AG09309 (cell line): ENCODE measurements at places on chromosomes 1 and 21.

GRCh38 chr1:64098846-64099582 is 104.4 kb upstream of the UBE2U start:
- DNase-seq = no peak

- DNase-seq = no peak
Measured at GRCh38 chr1:20462397-20462796, 23.6 kb downstream of the CAMK2N1 start.

- no peak for DNase-seq
Measured at GRCh38 chr1:38026592-38027200, 14.2 kb downstream of the UTP11 start.

- no peak for DNase-seq
Measured at GRCh38 chr1:2384941-2385481, 6.3 kb downstream of the MORN1 start.

DNA sequence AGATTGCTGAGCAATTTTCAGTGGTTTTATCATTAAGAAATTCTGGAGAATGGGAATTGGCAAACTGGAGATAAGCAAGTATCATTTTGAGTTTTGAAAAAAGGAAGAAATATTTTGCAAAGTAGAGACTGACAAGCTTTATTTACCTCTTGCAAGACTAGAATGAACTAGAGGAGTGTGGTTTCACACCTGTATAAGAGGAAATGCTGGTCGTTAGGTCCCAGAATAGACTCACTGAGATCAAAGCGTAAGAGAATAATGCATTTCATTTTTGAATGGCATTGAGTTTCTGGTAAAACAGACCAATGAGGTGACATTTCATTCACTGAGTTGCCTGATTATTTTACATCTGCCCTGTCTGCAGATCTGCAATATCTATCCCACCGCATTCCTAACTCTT is 308.1 kb downstream of the ADGRL2 start:
- DNase-seq = no peak

DNA sequence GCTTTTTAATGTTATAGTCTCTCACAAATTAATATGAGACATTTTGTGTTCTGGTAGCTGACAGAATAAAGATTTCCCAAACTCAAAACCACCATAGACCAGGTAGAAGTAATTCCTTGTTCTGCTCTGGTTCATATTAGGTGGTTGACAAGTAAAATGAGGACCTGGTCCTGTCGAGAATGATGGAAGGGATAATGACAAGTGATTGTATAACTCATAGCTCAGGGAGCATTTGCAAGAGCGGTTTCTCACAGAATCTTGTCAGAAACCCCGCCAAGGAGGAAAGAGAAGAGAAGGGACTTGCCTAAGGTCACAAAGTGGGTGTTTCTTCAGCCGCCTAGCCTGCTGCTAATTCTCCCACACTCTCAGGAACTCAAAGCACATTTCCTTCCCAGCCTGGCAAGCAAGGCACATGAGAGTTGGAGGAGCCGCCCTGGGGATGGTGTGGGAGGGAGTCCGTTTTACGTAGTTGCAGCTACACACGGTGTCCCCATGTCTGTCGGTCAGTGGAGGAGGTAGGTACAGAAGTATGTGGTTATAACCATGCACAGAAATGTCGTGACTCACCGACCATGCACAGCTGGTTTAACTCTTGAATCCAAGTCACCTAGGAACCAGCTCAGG is 46.5 kb downstream of the SAMD13 start:
- DNase-seq = no peak

DNA sequence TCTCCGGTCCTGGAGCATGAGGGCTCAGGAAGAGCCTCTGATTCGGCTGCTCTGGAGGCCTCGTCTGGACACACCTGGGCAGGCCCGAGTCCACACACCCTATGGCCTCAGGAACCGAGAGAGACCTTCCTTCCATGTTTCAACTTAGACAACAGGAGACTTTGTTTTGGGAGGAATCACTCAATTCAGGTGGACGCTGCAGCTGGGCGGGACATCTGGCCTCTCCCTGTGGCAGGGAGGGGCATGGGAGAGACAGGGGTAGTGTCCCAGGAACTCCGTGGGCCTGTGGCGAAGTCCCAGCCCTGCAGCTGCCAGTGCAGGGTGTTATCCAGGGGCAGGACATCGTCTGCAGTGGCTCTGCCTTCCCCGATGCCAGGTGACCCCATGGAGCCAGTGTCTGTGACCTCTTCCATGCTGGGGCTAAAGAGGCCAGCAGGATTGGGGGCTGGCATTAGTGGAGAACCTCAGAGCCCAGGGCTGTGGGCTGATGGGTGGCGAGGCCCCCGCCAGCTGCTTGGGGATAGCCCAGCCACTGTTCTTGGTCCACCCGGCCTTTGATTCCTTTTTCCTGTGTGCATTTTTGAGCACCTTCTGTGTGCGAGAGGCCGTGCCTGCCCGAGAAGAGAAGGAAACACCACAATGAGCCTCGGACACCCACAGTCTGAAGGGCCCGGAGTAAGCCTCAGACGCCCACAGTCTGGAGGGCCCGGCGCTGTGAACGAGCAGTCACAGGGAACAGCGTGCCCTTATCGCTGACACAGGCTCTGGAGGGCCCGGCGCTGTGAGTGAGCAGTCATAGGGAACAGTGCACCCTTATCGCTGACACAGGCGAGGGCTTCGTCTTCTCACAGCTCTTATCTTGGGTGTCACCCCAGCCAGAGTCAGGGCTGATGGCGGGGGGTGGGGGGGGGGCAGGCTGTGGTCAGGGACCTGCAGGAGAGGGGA is 6.2 kb downstream of the COL18A1 start:
- no peak for DNase-seq

DNA sequence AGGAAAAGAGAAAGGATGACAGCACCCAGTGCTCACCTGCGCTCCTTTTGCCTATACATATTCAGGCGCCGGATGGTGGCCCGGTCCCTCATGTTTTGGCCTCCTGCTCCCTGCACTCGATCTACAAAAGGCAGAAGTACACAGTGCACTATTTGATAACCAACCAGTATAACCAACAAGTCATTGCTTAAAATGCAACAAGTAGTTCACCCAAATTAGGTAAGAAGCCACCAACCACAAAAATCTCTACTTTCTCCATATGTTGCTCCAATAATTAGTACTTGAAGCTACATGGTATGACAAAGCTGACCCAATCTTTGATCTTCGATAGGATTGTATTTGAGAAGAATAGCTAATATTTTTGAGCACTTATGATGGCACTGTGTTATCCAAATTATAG is 2.0 kb downstream of the GNL2 start:
- no peak for DNase-seq

- peak; percentile 55 for DNase-seq
Measured at GRCh38 chr1:192951691-192952460, 107.3 kb downstream of the UCHL5 start.

DNA sequence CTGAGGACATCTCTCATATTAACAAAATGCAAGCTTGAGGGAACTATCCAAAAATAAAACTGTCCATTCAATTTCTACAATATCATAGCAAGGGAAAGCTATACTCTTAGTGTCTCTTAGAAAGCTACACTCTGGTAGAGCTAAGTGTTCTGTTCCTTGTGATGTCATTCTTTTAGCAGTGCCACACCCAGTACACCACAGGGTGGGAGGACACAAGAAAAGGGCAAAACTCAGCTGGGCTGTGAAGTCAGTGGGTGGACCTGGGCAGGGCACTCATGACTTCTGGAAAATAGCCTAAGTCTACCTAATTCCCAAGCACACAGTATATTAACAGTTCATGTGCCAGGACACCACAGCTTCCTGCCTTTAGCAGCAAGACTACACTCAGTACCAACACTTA is 42.2 kb upstream of the TNFSF4 start:
- DNase-seq = no peak

DNA sequence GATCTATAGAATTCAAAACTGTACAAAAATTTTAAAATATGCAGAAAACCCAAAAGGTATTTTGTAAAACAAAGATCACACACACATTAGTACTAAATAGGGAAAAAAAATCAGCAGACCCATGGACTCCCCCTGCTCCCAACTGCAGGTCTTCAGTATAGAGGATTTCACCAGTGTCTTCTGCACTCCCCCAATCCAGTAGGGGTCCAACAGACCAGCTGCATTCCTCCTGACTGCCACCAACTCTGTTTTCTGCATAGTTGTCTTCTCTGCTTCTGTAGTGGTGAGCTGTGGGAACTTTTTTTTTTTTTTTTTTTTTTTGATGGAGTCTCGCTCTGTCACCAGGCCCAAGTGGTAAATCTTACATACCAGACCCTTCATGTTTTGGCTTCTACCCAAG is 21.9 kb downstream of the CLCA2 start:
- no peak for DNase-seq

DNA sequence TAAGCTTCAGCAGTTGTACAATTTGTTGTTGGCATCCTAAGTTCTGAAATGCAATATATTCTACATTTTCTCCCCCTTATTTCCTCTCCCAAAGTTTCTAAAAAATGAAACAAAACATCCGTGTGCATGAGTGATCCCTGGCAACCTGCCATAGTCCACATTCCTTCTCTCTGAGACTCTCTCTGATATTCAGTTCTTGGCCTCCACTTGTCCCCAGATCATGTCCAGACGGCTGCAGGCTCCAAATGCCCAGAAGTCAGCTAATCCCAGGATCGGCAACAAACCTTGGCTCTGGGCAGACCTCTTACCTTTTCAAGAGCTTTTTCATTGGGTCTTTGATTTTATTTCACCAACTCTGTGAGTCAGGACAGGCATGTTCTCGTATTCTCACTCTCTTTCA is 187.8 kb downstream of the ETS2 start:
- DNase-seq = peak; percentile 61

GRCh38 chr1:23664837-23665795 is 26.5 kb upstream of the RPL11 start:
- no peak for DNase-seq

DNA sequence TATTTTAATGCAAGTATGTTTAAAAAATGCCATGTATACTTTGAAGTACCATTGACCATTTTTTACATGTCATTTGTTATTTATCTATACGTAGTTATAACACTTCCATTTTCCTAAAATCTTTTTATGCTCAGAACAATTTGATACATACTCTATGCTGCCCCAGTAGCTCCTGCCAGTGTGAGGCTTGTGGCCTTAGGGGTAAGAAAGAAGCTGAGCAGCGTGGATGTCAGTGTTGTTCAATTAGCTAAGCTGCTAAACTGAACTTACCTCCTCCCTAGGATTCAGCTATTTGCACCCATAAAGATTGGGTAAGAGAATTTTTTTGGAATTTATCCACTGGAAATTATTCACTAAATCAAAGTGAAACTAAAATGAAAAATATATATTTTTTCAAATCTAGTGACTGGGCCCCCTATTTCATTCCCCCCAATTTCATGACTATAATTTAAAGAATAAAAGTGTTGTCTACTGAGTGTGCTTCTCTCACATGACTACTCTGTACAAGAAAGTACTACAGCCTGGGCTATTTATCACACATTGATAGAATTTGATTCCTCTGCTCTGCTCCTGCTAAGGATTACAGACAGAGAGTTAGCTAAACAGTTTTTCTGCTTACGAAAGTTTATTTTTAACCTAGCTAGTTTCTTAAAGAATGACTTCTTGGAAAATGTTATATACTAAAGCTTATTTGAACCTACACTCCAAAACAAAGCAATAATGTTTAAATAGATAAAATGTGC is 1030.3 kb upstream of the ADGRL4 start:
- no peak for DNase-seq

DNA sequence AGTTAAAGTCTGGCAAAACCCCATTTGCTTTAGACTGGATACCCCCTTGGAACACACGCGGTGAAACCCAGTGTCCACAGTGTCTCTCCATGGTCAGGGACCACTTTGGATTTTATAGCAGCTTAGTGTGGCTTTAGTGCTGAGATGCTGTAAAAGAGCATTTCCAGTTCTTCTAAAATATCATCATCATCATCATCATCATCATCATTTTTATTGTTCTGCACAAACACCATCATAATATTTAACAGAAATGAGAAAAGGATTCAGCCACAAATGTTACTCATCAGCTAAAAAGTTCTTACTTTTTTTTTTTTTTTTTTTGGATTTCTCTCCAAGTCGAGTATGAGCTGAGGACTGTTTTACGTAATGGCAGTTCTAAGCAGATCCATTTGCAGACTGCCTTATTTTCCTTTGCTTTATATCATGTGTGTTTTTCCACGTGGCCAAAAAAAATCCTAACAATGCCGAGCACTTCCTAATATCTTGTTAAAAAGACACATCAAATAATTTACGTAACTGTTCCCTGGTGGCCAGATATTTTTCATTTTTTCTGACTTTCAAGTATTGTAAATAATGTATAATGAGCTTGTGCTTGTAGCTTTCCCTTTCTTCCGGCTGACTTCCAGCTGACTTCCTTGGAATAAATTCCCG is 62.8 kb downstream of the EVA1C start:
- DNase-seq = peak; percentile 82

DNA sequence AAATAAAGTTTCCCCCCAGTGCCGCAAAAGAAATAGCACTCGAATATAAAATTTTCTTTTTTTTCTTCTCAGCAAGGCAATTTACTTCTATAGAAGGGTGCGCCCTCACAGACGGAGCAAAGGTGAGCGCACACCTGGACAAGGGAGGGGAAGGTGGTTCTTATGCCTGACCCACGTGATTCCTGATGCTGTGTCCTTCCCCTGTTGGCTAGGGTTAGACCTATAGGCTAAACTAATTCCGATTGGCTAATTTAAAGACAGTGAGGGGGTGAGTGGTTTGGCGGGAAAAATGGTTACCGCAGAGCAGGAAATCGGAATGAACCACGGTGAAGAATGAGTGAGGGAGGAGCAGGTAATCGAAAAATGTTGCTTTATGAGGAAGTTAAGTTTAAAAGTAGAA is 607 bp upstream of the FAAH start:
- DNase-seq = no peak

GRCh38 chr21:36040389-36040788 is 19.9 kb downstream of the SETD4 start:
- no peak for DNase-seq

DNA sequence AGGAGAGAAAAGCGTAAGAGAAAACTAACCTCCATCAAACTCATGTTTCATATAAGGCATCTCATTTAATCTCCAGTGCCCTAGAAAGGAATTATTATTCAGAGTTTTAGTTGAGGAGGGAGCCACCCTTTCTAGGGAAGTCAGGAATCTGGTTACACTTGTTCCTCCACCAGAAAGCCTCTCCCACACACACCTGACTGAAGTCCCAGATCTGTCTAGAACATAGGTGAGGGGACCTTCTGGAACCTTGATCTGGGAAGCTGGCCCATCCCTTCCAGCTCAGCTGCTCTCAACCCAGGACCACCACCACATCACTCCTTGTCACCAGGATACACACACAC is 1.9 kb upstream of the DENND2D start:
- DNase-seq = no peak

GRCh38 chr1:156797212-156797871 is 19.3 kb downstream of the SH2D2A start:
- no peak for DNase-seq
